HTR-8/SVneo (cell line): ENCODE measurements at places on chromosomes 6 and 20.
A peak's percentile ranks its signal among the peaks of the same experiment; 100 is the strongest.

DNA sequence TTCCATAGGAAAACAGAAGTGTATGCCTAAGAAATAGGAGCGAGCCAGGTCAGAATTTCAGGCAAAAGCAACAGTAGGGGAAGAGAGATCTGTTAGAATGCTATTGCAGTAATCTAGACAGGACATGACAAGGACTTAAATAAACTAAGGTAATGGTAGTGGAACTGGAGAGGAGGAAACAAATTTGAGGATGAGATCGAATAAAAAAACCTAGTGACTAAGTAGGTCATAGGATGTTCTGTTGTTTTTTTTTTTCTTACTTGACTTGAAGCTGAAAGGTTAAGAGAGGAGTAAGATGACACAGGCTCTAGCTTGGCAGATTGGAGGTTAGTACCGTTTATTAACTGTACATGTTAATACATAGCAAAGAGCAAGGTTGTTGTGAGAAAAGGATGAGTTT, 28.6 kb downstream of the ORC3 start:
- no peak for DNase-seq

- DNase-seq = no peak
These were observed 74.4 kb downstream of the SMOC2 start for GRCh38 chr6:168515376-168515775.

- DNase-seq = peak; percentile 75
These were observed 64.9 kb upstream of the BHLHE23 start for GRCh38 chr20:63071541-63072181.

DNA sequence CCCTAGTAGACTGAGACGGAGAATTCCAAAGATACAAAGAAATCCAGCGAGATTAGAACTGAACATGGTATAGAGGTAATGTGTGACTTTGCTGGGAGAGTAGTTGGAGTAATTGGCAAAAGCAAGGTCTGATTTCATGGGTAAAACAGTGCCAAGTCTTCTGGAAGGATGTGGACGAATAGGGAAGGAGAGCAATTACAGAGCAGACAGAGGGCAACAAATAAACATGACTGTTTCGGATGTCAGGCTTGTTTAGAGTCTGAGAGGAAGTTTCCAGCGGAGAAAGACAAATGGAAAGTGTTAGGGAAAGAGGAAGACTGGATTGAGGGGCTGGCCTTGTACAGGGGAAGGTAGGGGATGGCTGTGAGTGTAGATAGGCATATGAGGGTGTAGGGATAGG, 282.2 kb upstream of the PRND start:
- DNase-seq = no peak

GRCh38 chr6:91719414-91719813, 1132.5 kb upstream of the MAP3K7 start:
- no peak for DNase-seq

- DNase-seq = no peak
These were observed 117.9 kb upstream of the ZNF217 start for GRCh38 chr20:53711333-53712211.

DNA sequence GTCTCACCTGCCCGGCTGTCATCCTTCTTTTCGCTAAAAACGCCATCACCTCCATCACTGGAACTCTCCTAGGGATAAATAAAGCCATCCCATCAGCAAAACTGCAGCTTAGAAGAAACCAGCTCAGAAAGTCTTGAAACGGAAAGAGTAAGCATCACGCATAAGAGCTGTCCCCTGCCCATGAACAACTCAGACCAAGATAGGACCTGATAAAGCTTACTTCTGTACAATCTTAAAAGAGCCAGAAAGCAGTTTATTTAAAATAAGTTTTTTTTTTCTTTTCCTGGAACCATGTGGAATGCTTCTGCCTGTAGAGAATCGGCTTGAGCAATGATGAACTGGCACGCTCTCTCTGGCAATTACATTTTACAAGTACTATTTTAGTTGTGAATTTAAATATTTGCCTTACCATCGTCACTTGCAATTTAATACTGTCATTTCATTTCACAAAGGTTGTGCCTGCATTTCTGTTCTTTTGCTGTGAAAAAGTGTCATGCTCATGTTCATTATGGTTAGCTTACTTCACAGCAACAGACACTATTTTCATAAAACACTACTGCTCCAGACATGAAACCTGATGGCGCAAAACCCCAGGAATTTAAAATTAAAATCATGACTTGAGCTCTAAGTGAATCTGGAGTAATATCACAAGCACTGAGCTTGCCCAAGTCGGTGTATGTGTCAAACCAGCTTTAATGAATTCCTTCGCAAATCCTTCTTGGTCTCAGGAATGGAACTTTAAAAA, 59.6 kb upstream of the EMILIN3 start:
- DNase-seq = no peak

DNA sequence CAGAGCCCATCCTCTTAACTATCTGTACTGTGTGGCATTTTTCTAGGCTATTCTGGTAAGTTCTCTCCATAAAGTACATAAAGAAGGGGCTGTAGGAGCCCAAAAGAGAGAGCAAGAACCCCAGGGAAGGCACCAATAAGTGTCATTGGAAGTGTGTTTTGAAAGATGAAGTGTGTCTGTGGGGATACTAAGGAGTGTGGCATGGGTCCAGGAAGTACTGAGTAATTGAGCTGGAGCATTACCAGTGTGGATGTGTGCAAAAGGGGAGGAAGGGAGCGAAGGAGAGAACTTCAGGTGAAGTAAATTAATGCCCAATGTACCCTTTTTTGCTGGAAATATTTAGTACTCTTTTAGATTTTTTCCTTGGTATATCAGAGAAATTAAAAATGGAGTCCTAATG, 63.9 kb downstream of the KCNS1 start:
- no peak for DNase-seq
